Epithelial cell of esophagus (primary cell): ENCODE measurements at places on chromosomes 3 and 15.
A peak's percentile ranks its signal among the peaks of the same experiment; 100 is the strongest.

GRCh38 chr3:5187920-5188418, 462 bp downstream of the EDEM1 start:
- peak; percentile 48 for DNase-seq

DNA sequence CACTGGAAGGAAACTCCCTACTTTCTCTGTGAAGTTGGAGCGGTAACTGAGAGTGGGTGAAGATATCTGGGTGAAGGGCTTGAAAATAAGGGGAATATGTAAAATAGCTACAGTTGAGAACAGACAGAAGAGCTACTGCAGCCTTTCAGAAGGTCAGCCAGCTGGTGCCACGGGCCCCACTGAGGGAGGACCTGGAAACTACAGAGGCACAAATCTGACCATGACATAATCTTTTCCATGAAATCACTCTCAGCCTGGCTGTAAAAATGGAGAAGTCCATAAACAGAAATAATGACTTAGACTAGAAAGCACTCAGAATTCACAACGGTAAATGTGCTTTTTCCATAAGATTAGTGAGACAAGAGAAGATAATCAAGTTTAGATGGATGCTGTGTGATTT, 46.4 kb downstream of the ST3GAL6 start:
- DNase-seq: no peak

GRCh38 chr3:46668591-46668990, 24.9 kb downstream of the ALS2CL start:
- no peak for DNase-seq

DNA sequence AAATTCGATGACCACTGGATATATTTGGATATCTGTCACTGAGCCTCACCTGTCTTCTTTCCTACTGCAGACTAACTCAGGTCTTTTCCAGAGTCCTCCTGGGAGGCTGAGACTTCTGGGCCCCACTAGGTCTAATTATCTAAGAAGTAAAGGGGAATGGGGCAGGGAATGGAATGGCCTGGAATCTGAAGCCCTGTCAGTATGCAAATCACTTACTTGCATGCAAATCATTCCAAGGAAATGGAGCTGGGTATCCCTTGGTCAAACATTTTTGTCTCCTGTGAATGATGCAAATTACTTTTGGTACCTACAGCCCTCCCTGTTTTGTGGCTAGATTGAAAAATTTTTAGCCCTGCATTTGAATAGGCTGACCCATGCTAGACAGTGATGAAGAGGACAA, 5.3 kb upstream of the SPSB4 start:
- no peak for DNase-seq

GRCh38 chr15:35118960-35119359, 33.9 kb upstream of the NANOGP8 start:
- DNase-seq: no peak

GRCh38 chr3:16290007-16290826, 25.2 kb downstream of the OXNAD1 start:
- DNase-seq: peak; percentile 62

DNA sequence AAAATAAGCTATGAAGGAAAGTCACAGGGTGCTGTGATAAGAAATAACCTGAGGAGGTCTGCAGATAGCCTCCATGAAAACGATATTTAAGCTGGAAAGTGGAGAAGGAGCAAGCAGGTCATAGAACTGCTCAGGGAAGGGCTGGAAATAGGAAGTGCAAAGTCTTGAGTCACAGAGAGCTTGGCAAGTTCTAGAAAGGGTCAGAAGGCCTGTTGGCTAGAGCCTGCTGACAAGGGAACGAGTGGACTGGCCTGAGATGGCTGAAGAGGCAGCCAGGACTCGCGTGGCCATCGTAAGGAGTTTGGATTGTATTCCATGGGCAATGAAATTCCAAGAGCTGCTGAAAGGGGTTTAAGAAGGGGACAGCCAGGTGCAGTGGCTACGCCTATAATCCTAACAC, 64.7 kb upstream of the IL12A start:
- no peak for DNase-seq

GRCh38 chr3:105997800-105998526, 129.2 kb upstream of the CBLB start:
- peak; percentile 96 for DNase-seq

DNA sequence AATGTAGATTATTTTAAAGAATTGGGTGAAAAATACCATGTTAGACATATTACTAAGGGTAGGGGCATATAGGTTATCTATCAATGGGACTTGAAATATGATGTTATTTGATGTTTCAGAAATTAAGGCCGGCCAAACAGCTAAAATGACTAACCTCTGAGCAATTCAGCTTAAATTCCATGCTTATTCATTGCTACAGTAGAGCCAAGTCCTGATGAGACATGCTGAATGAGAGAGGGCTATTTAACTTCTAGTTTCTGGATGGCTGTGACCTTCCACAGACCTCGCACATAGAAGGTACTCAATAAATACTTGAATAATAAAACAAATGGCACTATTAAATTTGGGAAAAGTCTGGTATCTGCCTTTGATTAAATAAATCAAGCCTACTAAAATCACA, 175.6 kb upstream of the WNT5A start:
- peak; percentile 53 for DNase-seq

GRCh38 chr3:128133273-128133883, 9.8 kb upstream of the RUVBL1 start:
- DNase-seq: peak; percentile 67

GRCh38 chr3:86973440-86973839, 17.5 kb downstream of the VGLL3 start:
- DNase-seq: peak; percentile 99

- DNase-seq: peak; percentile 55
Measured at GRCh38 chr15:29682781-29683180, 139.5 kb downstream of the TJP1 start.

GRCh38 chr3:95334461-95334860, 1271.6 kb downstream of the NSUN3 start:
- DNase-seq: no peak

DNA sequence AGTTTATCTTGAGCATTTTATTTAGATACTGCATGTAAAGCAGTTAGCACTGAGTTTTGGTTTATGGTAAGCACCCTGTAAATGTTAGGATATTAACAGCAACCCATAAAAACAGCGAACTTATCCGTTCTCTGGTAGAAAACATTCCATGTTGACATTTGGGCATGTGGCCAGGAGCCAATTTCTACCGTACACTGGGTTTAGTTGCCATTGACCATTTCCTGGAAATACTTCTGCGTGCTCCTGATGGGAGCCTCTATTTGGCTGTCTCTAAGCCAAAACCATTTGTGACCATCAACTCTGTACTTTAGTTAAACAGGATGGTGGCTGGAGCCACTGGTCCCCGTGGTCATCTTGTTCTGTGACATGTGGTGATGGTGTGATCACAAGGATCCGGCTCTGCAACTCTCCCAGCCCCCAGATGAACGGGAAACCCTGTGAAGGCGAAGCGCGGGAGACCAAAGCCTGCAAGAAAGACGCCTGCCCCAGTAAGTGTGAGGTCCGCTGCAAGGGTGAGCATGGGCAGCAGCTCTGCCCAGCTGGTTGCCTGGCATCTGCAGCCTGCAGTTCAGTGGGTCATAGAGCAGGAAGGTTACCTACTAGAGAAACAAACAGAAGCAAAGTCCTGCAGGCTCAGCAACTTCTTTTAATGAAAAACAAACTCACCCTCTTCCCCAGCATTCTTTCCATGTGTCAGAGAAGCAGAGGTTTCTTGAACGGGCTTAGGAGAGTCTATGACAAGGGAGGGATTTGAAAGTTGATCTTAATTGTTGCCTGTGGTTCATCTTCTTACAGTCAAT, 7.1 kb downstream of the THBS1 start:
- peak; percentile 19 for DNase-seq

- no peak for DNase-seq
Measured at GRCh38 chr3:126151562-126152302, 28.7 kb downstream of the ALDH1L1 start.

GRCh38 chr3:66428733-66429132, 72.1 kb downstream of the LRIG1 start:
- peak; percentile 95 for DNase-seq

DNA sequence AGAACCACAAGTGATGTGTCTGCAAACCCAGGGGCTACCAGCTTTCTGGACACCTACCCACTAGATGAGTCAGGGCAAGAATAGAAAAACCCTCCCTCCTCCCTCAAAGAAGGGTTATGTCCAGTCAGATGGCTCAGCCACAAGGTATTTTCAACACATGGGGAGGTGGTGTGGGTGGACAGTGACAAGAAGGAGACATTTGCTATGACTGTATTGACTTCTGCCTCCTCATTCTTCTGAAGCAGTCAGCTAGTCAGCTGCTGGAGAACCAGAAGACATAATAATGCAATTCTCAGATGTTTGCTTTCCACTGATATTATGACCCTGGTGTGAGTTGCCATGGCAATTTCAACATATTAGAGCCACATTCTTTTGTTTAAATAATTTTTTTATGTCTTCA, 66.7 kb upstream of the GOLGA8B start:
- DNase-seq: peak; percentile 16

GRCh38 chr3:172201870-172202236, 162.5 kb downstream of the FNDC3B start:
- DNase-seq: peak; percentile 64

DNA sequence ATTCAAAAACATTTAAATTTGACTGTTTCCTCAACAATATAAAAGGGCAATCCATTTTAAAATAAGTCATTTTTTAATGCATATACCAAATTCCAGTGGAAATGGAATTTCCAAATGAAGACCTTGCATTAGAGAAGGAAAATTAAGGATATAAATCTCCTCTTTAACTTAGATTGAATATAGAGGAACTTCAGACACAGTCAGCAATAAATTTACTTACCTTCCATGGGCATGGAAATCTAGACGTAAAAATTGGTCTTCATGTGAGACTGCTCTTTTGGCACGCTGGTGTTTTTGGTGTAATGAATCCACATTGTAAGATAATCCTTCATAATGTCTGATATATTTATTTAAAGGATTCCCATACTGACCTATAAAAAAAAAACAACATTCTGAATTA, 32.1 kb downstream of the ADAM10 start:
- no peak for DNase-seq

GRCh38 chr3:16388850-16389441, 123.9 kb downstream of the OXNAD1 start:
- DNase-seq: no peak

- no peak for DNase-seq
Measured at GRCh38 chr3:171810629-171811294, 479 bp upstream of the PLD1 start.

GRCh38 chr15:88512078-88512477, 34.4 kb downstream of the DET1 start:
- no peak for DNase-seq

DNA sequence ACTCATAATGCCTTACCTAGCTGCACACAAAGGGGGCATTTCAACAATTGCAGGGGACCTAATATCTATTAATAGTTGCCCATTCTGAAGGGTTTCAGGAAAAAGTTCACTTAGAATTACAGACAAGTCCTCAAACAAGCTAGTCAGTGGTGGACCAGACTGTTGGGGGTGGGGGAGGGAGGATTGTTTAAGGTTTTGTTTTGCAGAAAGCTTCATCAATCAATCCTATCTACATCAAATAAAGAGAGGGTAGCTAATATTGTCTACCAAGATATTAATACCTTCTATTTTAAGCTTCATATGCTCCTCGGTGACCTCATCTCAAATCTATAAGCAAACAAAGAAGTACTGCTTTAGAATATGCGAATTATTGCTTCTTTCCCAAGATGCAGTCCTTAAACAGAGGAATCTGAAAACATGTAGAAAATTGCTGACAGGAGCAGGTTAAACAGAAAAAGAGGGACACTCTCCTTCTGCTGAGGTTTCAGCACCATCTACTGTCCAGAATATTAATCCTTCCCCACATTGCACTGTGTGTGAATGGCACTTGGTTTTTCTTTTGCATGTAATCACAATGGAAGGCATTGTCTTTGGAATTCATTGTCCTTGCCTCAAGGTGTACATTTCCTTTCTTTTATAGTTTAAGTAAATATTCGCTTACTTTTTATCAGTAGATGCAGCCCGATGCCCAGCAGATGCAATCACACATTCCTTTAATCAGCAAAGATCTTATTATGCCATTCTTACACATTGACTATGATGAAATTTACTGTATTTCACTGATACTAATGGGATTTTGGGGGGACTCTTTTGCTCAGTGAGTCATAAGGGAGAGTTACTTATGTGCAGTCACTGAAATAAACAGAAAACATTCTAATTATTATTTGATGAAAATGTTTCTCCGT, 94.7 kb downstream of the IL5RA start:
- DNase-seq: peak; percentile 17

DNA sequence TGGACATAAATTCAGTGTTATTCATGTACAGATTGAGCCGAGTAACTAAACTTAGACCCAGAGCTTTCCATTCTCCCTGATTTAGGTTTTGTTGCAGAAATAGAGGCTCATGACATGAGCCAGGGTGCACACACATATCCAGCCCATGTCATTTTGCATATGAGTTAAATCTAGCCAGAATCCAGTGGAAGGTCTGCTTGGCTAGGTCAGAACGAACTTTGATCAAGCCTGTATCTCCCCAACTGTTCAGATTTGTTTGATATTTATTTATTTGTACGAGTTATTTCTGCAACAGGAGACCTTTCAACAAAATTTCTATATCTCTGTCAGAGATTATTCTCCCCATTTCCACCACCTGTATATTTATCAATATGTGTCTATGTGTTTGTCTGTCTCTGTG, 247.5 kb upstream of the THBS1 start:
- DNase-seq: no peak

- no peak for DNase-seq
Measured at GRCh38 chr3:73327052-73327451, 265.6 kb downstream of the EBLN2 start.

DNA sequence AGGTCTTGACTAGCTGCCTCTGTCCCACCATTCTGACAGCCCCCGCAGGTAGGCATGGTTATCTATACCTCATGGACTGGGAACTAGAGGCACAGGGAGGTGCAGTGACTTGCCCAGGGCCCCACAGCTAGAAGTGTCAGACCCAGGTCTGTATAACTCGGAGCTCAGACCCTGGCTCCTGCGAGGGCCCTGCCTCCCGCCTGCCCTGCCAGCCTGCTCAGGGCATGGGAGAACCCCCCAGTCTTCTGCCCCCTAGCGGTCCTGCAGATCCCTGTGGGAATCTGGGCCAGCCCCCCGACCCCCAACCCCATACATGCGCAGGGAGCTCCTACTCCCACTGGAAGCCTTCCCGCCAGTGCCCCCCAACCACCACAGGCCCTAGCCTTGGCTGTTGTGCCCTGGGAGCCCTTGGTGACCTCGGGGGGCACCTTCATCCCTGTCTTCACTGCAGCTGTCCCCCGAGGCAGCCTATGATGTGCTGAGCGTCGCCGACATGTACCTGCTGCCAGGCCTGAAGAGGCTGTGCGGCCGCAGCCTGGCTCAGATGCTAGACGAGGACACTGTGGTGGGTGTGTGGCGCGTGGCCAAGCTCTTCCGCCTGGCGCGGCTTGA, 6.9 kb downstream of the ABTB1 start:
- DNase-seq: no peak

DNA sequence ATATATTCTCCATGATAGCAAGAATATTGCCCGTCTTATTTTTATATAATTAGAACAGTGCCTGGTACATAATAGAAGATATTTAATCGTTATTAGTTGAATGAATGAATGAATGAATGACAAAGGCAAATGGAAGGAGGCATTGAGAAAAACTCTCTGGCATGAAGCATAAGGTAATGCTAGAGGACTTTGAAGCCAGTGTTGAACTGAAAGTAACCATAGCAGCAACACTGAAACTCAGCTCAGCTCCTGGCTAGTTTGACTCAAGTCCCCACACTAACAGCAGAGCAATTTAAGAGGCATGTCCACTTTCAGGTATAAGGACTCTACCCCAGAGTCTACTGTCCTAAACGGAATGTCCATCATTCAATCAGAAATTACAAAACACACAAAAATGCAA, 227.0 kb downstream of the CPNE4 start:
- DNase-seq: no peak

GRCh38 chr15:37100109-37100965, at the start of gene MEIS2:
TSS of gene MEIS2 (minus strand) at chr15:37100549. CDS start at chr15:37099466, 1,083 bp downstream.
- DNase-seq: peak; percentile 88

- DNase-seq: no peak
Measured at GRCh38 chr3:13414040-13414729, 5.9 kb downstream of the NUP210 start.
